B cell (primary cell): ENCODE measurements at places on chromosomes 5 and 9.

GRCh38 chr9:84207491-84207951 is 133.0 kb downstream of the SLC28A3 start:
- no peak for DNase-seq

DNA sequence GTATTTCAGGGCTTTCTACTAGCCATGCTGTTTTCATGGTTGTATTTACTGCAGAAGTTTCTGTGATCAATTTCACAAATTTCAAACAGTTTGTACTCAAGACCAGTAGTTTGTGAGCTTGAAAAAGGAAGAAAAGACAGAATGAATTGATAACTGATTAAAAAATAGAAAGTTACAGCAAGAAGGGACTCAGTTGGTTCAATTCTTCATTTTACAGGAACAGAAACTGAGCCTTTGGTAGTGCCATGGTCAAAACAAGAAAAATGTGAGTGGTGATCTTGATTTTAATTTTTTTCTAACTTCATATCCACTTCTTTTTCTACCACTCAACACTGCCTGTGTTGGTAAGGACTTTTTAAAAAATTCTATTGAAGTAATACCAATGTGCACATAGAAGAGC is 206.6 kb upstream of the NREP start:
- no peak for DNase-seq

- DNase-seq: no peak
Observed at GRCh38 chr5:17831279-17831678, 197.0 kb downstream of the TAF11L14 start.

DNA sequence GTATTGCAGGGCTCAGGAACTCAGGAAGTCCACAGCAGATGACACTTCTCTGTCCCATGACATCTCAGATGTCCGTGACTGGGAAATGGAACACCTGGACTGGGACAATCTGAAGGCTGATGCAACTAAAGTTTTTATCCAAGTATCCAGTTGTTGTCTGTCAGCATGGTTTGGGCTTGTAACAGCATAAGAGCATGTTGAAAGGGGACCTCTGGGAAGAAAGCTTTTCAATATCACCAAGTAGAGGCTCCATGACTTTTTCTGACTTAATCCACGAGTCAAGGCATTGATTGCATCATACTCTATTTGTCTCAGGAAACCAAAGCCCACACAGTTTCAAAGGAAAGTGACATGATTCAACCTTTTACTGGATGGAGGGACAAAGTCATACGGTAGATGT is 807.7 kb downstream of the MTRR start:
- no peak for DNase-seq

- DNase-seq: no peak
Observed at GRCh38 chr5:143402017-143402552, 1.4 kb downstream of the NR3C1 start.

DNA sequence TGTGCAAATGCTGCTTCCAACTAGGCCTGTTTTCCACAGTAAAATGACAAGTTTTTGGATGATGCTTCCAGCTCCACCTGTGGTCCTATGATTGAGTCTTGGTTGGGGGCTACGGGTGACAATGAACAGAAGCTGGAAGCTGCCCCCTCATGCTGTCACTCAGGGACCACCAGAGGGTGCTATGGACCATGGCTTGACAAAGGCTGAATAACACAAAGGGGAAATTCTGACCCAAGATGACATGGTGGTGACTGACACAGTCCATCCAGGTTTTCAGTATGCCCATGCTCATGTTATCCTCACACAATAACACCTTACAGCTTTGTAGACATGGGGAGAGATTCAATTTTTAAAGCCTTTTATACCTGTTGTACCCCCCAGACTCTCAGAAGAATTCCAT is 23.9 kb upstream of the SAP30L start:
- DNase-seq: no peak

DNA sequence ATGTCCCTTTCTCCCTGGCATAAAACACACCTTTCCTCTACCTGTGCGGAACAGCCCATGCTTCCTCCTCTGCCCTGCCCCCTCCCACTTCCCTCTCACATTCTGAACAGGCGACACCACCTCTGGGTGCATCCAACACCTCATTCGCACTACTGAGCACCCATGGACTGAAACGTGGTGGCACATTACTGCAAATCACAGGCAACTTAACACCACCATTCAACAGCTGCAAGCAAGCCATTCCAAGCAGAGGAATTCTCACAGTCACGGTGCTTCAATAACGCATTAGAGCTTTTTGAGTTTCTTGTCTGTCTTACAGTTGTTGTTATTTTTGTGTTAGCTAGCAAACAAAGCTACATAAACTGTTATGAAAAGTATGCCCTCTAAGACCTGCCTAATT is 298.2 kb upstream of the TAS2R1 start:
- DNase-seq: no peak

GRCh38 chr5:373710-374602 is 52.4 kb downstream of the AHRR start:
- DNase-seq: peak; percentile 57

DNA sequence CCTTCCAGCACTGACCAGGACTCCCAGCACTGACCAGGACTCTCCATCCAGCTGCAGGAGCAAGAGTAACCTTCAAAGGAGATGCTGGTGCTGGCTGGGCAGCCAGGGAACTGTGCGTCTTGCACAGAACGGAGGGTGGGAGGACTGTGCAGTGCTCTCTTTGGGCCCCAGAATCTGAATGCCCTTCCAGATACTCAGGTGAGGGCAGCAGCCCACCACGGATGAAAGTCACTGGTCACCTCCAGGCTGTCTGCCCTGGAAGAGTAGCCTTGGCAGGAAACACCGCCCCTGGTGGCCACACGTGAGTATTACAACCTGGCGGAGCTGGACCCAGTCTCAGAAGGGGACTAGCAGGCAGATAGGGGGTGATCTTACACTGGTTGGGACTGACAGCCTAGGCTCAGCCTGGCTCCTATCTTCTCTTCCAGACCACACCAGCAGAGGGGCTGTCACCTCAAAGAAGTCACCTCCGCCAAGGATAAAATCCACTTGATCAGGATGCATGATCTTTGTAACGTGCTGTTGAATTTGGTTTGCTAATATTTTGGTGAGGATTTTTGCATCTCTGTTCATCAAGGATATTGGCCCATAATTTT is 4.8 kb upstream of the SARDH start:
- peak; percentile 82 for DNase-seq

DNA sequence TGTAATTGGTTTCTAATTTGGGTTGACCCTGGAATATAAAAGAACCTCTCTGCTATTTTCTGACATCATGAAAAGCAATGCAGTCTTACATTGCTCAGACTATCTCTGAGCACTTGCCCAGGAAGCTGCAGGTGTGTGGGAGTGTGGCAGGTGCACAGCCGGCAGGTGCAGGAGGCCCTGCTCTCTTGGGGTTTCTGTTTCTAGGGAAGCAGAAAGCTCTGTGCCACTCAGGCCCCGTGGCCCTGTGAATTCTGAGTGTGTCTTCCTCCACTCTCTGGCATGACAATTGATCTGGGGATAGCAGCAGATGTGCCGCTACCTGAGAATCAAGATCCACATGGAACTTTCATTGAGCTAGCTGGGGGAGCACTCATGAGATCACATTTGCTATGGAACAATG is 45.7 kb upstream of the IRX2 start:
- no peak for DNase-seq

GRCh38 chr9:87099407-87099806 is 152.1 kb upstream of the GAS1 start:
- no peak for DNase-seq

GRCh38 chr9:132708769-132709430 is 38.6 kb downstream of the GTF3C4 start:
- DNase-seq: no peak

DNA sequence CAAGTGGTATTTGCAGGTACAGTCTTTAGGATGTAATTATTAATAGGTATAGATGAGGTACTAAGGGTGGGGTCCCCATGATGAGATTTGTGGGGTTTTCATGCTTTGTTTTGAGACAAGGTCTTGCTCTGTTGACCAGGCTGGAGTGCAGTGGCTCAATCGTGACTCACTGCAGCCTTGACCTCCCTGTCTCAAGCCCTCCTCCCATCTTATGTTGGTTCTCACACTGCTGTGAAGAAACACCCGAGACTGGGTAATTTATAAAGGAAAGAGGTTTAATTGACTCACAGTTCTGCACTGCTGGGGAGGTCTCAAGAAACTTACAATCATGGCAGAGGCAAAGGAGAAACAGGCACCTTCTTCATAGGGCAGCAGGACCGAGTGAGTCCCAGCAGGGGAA is 217.5 kb downstream of the CDK5RAP2 start:
- DNase-seq: no peak

DNA sequence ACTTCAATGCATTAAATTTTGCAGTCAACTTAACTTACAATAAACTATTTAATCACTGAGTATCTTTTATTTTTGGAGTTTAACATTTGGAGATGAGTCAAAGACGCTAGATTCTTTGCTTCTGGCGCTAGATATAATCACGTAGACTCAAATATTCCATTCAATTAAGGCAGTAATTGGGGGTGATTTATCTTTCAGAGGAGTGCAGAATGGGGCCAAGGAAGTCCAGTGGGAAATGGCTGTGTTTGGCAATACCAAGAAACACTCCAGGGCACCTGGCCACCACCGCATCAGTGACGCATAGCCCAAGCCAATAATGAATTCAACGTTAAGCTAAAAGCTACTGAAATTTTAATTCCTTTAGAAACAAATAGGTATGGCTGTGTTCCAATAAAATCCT is 81.2 kb downstream of the PHAX start:
- no peak for DNase-seq

- DNase-seq: no peak
Observed at GRCh38 chr5:150622157-150622556, 18.3 kb upstream of the SYNPO start.

DNA sequence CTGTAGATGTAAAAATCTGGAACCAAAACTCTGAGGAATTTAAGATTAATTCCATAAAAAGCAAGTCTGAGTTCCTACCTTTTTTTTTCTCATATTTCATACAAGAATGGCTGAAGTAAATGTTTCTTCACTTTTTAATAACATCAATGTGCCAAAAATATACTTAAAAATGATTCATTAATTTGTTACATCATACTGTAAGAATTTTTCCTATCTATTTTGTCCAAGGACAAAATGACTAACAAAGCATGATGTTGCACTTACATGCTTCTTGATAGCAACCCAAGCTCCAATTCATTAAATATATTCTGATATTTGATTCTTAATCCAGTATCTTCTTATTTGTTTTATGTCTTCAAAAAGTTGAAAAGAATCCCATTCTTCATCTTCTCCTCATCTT is 988.3 kb downstream of the TLE1 start:
- no peak for DNase-seq

GRCh38 chr9:137740312-137740711 is 121.5 kb downstream of the EHMT1 start:
- DNase-seq: no peak

- no peak for DNase-seq
Observed at GRCh38 chr9:1231998-1232919, 182.1 kb downstream of the DMRT2 start.

- peak; percentile 60 for DNase-seq
Observed at GRCh38 chr5:159050316-159051143, 49.2 kb downstream of the EBF1 start.

- no peak for DNase-seq
Observed at GRCh38 chr5:95733107-95733665, 2.0 kb downstream of the RHOBTB3 start.

DNA sequence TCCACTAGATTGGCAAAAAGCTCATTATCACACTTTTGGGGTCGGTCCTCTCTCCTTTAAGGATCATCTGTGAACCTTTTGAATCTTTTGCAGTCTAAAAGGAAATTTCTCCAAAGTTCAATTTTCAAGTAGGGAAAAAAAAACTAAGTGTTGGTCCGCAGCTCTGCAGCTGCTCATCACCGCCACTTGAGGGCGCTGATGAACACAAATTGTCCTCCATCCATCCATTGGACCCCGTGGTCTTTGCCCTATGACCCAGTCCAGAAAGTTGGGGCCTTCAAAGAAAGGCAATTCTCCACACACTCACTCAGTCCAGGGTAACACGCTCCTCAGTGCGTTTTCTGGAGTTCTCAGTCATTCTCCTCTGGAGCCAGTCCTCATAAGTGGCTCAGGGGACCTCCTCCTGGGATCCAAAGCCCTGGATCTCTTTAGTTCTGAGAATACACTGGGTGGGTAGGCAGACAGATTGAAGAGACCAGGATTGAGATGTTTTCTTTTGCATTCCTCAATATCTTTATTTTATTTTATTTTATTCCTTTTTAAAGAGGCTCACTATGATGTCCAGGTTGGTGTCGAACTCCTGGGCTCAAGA is 63.6 kb upstream of the SLC28A3 start:
- peak; percentile 11 for DNase-seq

DNA sequence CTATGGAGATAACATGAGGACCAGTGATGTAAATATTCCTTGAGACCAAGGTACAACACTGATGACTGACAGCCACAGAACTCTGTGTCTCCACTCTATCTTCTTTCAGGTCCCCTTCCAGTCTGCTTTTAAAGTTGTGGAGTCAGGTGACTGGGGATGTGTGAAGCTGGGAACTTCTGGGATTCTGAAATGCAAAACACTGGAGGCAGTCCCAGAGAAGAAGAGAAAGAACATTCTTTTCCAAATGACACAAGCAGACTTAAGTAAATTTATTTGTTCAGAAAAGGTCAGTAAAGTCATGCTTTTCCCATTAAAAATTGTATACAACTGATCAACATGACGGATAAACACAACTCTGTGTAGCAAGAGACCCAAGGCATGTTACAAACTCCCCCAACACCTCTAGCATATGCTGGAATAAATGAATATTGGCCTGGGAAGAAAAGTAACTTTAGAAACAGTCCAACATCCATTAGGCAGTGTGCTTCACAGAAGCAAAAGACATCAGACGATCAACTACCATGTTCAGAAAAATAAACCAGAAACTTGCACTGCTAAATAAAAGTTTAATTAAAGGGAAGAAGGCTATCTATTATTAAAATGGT is 92.4 kb upstream of the IFNK start:
- DNase-seq: no peak
